ENCODE measurements at places on chromosomes 5 and 9.

DNA sequence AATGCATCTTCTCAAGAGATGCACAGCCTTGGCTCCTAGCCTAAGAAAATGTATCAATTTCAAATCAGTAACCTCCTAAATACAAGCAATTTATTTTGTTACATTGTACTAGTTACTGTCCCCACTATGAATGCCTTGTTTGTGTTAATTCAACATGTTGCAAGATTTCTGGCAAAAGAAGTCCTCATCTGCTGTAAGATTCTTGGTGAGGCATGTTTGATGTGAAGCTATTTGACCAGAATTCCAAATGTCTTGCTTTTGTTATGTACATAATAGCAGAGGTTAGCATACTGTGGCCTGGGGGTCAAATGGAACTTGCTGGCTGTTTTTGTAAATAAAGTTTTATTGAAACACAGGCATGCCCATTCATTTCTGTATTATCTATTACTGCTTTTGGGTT is 1023.1 kb upstream of the WWC1 start:
- DNase-seq: no peak

GRCh38 chr5:17359451-17360011 is 138.5 kb upstream of the TAF11L2 start:
- DNase-seq: no peak

DNA sequence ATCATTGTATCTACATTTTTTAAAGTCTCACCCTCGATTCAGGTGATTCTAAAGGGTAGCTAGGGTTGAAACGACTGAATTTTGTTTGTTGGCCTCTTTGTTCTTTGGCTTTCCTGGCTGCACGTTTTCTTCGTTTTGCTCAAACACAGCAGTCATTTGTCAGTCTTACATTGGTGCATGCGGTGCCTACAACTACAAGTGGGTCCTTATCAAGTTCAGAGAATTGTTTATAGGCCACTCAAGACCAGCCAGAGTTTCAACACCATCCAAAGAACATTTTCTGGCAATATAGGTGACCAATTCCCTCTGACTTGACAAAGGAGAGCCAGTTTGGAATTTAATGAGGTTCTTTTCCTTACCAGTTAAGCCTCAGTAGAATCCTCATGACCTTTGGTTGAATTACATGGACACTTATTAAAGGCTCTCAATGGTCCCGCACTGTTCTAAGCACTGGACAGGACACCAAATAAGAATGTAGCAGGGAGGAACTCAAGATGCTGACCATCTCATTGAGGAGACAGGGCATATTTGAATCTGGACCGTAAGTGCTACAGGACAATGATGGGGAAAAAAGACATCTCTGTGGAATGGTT is 119.0 kb upstream of the DMRT1 start:
- DNase-seq: no peak

DNA sequence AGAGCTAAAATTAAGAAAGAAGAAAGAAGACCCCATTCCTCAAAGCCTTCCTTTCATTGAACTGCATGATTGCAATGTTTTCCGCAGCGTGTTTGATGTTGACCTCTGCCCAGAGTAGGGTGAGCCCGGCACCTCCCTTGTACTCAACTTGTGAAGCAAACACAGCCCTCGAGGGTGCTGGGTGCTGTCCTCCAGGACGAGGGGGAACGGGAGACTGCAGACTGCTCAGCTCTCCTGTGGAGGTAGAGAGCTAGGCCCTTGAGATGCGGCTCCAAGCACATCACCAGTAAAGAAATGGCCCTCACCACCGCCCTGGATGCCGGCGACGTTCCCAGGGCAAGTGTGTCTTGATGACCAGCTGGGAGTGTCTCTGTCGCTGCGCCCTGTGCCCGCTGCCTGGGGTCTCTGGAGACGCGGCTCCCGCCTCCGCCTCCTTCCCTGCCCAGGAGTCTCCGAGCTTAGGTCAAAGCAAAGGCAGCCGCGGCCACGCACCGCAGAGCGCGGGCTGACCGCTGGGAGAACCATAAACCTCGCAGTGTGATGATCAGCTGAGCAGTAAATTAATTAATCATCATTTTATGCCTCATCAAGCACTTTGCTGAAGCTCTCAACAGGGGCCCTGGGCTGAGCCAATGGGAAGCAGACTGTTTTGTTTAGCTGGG is 108.7 kb downstream of the IRX2 start:
- no peak for DNase-seq

- no peak for DNase-seq
Observed at GRCh38 chr5:14407746-14408175, 173.8 kb upstream of the OTULINL start.

DNA sequence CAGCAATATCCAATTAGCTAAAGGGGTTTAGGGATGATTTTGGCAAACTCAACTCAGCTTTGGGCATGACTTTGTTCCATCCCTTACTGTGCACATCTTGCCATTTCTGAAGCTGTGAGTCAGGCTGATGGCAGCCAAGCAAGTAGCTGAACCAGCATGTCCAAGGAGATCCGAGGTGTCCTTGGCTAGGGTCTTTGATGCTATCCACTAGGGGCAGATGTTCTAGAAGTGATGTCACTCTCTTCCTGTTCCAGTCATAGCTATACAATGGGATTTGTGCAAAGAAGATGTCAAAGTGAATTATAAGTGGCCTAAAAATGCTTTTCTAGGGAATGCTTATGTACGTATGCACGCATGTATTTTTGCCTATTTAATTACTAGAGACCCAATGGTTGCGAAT is 160.8 kb upstream of the PAPPA start:
- DNase-seq: no peak

- DNase-seq: no peak
Observed at GRCh38 chr9:119365291-119366027, 3.8 kb downstream of the BRINP1 start.

DNA sequence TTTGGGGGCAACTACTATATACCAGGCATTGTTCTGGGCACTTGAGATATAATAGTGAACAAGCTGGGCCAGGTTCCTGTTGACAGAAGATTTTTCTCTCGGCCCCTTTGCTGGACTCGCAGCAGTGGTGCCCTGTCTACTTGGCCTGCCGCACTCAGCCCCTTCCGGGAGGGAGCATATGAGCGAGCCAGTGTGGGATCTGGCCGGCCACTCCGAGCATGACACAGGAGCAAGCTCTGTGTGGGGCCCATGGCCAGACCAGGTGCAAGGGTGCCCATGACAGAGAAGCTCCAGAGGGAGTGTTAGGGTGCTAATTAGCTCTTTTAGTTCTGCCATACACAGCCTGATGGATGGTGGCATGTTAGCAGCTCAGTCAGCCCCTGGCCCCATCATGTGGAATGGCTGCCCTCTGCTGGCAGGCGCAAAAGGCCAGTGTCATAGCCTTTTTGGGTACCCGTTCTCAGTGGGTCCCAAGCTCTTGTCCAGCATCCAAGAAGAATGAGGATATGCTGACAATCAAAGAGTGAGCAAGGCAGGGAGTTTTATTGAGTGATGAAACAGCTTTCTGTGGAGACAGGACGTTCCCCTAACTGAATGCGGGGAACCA is 9.3 kb upstream of the KIF4B start:
- no peak for DNase-seq

DNA sequence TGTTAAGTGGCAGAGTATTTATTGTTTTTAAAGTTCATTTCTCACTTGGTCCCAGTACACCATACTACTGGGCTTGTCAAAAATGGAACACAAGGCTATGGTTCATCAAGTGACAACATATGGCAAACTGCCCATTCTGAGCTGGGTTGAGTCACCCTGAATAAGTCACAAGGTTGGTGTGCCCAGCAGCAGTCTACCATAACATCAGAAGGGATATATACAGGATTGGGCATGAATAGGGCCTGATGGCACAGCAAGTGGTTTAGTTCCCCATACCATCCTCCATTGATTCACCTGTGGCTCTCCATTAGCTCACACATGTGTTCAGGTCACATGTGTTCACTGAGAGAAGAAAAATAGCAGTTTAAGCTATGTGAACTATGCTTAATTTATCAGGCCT is 249.8 kb upstream of the PRDM9 start:
- no peak for DNase-seq

- no peak for DNase-seq
Observed at GRCh38 chr9:90024409-90024808, 419.6 kb downstream of the GADD45G start.

- no peak for DNase-seq
Observed at GRCh38 chr5:142982821-142983200, 212.6 kb downstream of the ARHGAP26 start.

DNA sequence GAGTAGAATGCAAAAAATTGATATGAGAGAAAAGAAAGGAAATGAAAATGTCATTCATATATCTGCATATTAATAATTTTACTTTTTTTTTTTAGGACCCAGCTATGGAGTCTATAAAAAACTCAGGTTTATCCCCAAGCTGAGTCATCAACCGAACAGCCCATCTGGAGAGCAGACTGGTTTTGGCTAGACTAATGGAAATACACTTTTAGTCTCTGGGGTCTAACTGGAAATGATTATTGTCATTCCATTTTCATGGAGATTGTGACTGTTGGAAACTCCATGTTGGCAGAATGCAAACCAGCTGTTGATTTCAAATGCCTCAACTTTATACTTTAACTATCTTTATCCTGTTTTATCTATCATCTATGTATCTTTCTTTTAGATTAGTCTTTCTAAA is 28.7 kb downstream of the ANXA1 start:
- no peak for DNase-seq

GRCh38 chr5:159395202-159395601 is 64.9 kb upstream of the IL12B start:
- no peak for DNase-seq

- no peak for DNase-seq
Observed at GRCh38 chr5:180379355-180380070, 26.4 kb upstream of the GFPT2 start.

DNA sequence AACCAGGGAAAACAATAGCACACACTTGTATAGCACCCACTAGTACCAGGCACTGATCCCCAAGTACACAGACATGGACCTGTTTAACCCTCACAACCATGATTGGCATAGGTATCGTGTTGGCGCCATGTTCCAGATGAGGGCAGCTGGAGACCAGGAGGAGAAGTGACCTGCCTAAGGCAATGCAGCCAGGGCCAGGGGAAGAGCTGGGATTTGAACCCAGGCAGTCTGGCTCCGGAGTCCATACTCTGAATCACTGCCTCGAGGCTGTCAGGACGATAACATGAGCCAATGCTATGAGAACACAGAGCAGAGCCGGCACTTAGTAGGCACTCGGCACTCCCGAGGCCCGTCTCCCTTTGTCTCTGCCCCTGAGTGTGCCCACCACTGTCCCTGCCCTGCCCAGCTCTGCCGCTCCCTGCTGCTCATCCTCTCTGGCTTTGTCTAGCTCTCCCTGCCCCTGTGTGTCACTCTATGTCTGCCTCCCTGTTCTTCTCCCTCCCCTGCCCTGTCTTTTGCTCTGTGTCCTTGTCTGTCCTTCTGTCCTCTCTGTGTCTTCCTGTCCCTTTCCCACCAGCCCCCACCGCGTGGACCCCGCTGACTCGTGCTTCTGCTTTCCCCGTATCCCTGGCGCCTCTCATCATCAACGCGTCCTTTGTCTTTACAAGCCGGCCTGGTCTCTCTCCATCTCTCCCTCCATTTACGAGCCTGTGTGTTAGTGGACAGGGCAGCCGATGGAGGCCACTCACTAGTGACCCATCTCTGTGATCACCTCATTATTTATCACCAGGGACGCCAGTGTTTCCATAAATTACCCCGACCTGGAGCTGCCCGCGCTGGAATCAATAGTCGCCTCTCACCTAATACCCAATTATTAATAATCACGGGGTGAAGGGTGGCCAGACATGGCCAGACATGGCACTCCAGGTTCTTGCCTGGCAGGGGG is 99.4 kb upstream of the MVB12B start:
- no peak for DNase-seq

- no peak for DNase-seq
Observed at GRCh38 chr5:1034421-1034905, 25.9 kb downstream of the NKD2 start.

DNA sequence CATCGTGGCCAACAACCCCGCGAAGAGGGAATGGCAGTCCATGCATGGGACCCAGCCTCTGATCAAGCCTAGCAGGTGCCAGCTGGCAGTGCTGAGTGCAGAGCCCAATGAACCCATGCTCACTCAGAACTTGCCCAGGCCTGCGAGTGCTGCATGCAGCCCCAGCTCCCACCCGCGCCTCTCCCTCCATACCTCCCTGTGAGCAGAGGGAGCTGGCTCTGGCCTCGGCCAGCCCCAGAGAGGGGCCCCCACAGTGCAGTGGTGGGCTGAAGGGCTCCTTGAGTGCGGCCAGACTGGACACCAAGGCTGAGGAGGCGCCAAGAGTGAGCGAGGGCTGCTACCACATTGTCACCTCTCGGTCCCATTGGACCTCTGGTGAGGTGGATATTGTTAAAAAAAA is 32.6 kb upstream of the NPR3 start:
- no peak for DNase-seq

- no peak for DNase-seq
Observed at GRCh38 chr5:38250763-38251448, 7.5 kb upstream of the EGFLAM start.

DNA sequence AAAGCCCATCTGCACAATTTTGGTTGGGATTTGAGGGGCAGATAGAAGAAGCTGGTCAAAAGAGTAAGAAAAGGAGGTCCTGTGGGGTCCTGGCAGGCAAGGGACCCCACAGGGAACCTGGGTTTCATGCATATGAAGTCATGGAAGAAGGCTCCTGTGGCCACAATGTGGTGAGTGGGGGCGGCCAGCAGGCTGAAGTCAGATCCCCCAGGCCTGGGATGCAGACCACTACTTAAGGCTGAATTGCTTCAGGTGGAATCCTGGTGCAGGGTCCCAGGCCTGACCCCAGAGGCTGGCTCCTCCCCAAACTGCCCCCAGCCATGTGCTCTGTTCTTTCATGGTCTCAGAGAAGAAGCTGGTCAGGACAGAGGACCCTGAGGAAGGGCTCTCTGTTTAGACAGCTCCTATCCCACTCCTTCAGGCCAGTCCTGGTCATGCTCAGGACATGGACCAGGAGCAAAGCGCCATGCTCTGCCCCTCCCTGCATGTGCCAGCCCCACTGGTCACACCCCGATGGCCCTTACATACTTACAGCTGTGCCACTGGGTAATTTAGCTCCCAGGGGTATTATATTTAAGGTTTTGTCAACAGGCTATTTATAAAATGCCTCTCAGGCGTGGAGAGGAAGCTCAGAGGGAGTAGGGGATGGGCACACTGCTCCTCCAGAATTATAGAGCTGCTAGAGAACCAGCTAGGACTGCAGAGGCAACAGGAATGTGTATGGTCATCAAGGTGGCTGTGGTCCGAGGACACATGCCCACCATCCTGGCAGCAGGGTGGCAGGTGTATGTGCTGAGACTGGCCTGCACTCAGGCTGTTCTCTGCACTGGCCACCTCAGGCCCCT is 33.4 kb downstream of the C5orf15 start:
- no peak for DNase-seq

- DNase-seq: no peak
Observed at GRCh38 chr5:179128041-179128365, 67.8 kb downstream of the ZNF354C start.

- DNase-seq: no peak
Observed at GRCh38 chr5:39442991-39443390, 18.2 kb upstream of the DAB2 start.

GRCh38 chr5:99368726-99369125 is 439.9 kb upstream of the CHD1 start:
- no peak for DNase-seq

DNA sequence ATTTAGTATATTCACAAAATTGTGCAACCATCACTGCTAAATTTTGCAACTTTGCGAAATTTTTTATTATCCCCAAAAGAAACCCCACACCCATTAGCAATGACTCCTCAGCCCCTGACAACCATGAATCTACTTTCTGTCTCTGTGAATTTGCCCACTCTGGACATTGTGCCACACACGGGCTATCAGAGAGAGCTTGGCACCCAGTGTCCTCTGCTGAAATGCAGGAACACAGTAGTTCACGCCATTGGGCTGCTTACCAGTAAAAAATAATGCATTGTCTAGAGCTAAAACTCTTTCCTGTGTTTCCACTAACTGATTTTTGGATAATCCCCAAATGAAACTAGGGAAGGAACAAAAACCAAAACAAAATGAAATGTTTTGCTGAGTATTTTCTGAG is 60.0 kb downstream of the HRH2 start:
- DNase-seq: no peak
